Pons (tissue), 1 donor: ENCODE measurements at places on chromosomes 12 and 14.
A peak's percentile ranks its signal among the peaks of the same experiment; 100 is the strongest.

- peak; percentile 2 for DNase-seq
Observed at GRCh38 chr12:31118347-31119191, 44.9 kb downstream of the DDX11 start.

- DNase-seq, result peak; percentile 59
Observed at GRCh38 chr12:109393437-109394345, 46.0 kb downstream of the MYO1H start.

DNA sequence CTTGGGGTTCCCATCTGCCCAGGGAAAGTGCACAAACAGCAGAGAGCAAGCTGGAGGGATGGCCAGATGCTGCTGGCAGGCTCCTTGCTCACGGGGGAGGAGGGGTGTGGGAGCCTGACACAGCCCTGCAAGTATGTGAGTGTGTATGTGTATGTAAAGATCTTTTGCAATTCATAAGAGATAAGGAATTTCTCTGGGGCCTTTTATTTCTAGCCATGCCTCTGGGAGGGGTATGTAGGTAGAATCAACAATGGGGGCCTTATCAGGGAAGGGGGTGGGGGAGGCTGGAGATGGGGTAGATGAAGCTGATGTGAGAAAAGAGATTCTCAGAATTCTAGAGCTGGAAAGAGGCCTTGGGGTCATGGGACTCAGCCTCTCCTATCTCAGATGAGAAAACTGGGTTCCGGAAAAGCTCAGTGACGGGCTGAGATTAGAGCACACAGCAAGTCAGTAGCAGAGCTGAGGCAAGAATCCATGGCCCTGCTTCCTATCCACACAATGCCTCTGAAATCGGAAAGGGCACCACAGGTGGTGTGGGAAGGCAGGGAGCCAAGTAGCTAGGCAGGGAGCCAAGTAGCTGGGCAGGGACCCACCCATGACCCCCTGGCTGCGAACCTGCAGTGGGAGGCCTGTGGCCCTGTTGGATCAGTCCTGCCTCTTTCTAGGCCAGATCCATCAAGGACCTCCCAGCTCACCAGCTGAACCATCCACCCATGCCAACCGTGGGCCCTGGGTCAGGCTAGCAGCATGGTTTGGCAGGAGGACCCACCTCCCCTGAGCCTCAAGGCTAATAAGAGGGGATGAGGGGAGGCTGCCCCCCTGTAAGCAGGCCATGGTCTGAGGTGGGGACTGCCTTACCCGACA is 54.7 kb downstream of the PLEKHG3 start:
- no peak for DNase-seq

DNA sequence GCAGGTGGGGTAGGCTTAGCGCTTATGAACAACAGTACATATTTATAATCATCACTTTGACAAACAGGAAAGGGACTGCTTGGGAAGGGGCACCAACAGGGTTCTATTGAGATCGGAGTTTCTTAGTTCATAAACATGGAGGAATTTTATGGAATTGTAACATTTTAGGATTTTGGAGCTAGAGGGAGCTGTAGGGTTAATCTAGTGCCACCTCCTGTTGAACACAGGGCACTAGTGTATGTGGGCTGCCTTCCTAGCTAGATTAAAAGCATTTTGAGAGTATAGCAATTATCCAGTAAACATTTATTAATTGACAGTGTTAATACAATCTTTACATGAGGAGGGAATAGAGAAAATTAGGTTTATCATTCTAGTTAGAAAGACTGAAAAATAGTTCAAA is 23.1 kb upstream of the TBC1D30 start:
- no peak for DNase-seq

GRCh38 chr12:9760699-9761418 is at the start of gene CD69:
CD69 (minus strand) TSS chr12:9760901; CDS start chr12:9760820, 81 bp downstream.
- peak; percentile 64 for DNase-seq

- no peak for DNase-seq
Observed at GRCh38 chr14:44271637-44272036, 235.4 kb downstream of the FSCB start.

DNA sequence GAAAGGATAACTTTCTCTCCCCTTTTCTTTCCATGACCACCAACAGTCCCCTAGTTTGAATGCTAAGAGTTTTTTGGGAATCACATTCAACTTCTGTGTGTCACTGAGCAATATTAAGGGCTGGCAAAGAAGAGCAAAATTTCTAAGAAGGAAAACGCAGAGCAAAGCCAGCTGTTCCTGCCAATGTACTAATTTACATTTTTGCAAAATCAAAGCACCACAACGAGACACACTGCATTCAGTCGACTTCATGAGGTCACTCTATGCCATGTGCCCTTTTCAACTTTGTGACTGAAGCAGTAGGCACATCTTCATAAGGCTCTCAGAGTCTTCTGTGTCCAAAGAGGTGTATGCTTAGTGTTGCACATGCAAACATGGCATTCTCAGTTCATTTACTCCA is 66.4 kb downstream of the PTPRR start:
- no peak for DNase-seq

- DNase-seq, result no peak
Observed at GRCh38 chr12:132610051-132610759, at the start of gene LRCOL1. LRCOL1 (minus strand) TSS chr12:132610582; CDS start chr12:132606251, 4,331 bp downstream.

GRCh38 chr12:74900232-74900631 is 309.4 kb downstream of the KCNC2 start:
- no peak for DNase-seq

- DNase-seq, result no peak
Observed at GRCh38 chr12:112236386-112236785, 111.0 kb downstream of the TRAFD1 start.

- DNase-seq, result no peak
Observed at GRCh38 chr14:105181549-105182295, 610 bp upstream of the NUDT14 start.

DNA sequence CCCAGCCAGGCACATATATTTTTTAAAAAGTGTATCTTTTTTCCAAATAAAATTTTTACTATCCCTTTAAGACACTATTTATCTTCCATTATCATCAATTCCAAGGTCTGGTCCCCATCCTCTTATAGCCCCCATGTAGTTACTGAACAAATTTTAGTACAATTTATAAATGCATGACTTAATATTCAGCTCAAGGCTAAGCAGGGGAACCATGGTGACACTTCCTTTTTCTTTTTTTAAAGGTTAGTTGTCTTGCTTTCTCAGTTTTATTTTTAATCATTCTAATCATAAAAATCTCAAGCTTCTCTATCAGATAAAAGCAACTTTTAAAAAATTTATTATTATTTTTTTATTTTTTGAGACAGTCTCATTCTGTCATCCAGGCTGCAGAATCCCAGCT is 92.3 kb downstream of the TRAFD1 start:
- no peak for DNase-seq

DNA sequence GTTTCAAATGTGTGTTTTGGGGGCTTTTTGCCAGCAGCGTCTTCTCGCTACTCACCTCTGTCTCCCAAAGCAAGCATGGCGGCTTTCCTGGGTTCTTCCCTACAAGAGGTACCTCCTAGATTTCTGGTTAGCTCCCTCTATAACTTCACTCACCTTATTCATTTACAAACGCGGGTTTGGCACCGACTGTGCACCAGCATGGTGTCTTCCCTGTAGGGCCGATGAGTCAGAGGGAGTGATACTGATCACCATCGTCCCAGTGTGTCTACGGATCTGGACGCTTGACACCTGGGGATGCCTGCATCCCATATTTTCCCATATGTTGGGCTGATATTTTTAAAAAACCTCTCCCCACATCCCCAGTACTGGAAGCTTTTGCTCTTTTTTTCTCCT is 8.0 kb upstream of the SERPINA12 start:
- no peak for DNase-seq

DNA sequence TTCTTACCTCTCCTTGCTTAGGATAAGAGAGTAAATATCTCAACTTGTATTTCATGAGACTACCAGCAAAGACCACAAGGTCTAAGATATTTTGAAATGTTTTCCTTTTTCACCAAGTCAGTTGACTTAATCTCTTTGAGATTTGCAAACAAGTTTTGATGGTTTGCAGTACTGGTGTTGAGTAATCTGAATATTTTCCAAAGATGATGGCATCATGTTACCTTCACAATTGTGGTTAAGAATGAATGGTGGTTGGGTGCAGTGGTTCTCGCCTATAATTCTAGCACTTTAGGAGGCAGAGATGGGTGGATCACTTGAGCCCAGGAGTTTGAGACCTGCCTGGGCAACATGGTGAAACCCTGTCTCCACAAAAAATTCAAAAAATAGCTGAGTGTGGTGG is 225.7 kb downstream of the TMTC2 start:
- DNase-seq, result no peak

GRCh38 chr12:45354399-45354798 is 138.5 kb downstream of the ANO6 start:
- no peak for DNase-seq

GRCh38 chr14:56154321-56154720 is 36.1 kb downstream of the PELI2 start:
- no peak for DNase-seq

- peak; percentile 82 for DNase-seq
Observed at GRCh38 chr12:104381731-104382480, 74.8 kb upstream of the CHST11 start.

DNA sequence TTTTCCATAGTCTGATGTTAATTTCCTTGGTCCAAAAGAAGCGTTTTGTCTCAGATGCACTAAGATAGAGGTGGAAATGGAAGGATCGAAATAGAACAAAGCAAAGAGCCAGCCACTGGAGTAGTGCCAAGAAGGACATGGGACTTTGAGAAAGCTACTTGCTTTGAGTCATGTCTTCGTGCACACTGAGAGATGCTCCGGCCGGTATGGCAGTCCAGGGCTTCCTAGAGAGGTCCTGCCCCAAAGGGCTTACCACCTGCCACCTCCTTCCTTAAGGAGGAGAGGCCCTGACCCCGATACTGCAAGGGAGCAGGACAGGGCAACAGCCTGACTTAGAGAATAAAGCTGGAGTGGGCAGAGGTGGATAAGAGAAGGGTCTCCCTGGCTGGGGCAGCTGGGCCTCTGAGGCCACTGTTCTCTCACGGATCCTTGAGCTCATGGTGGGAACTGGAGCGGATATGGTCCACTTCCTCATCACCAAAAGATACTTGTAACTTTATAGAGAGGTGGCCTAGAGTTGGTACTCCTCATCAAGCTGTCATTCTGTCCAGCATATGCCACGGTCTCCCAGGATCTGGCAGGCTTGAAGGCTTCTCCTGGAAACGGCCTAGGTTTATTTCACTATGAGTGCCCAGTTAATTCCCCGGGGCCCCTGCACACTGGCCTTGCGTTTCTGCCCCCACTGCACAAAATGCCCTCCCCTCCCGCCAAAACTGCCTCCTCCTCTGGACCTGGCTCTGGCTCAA is 57.4 kb downstream of the FOXN3 start:
- DNase-seq, result peak; percentile 41

- DNase-seq, result no peak
Observed at GRCh38 chr12:8034802-8035201, 2.3 kb downstream of the FOXJ2 start.

GRCh38 chr14:61661471-61662400 is 33.6 kb upstream of the HIF1A start:
- no peak for DNase-seq

DNA sequence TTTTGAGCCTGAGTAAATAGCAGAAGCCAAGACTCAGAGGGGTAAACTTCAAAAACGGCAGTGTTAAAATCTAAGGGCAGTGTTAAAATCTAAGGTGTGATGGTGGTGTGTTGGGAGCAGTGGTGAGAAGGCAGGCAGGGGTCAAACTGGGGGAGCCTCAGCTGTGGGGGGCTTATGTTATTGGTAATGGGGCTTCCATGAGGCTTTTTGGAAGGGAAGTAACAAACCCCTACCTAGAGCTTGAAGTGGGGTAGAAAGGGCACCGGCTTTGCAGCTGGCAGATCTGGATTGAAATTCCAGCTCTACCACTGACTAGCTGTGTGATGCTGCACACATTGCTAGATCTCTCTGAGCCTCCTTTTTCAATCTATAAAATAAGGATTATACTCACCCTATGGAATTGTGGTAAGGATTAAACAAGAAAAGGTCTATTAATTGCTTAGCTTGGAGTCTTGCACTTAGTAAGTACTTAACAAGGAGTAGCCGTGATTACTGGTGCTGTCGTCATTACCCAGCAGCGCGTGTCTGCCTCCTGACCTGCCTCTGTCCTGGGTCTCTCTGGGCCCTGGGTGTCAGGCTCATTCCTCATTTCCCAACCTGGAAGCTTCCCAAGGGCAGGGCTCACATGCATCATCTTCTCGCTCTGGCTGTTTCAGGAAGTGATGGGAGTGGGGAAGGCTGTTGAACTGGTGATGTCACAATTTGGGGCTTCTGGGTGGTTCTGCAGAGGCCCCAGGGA is 18.5 kb upstream of the KRT80 start:
- no peak for DNase-seq

DNA sequence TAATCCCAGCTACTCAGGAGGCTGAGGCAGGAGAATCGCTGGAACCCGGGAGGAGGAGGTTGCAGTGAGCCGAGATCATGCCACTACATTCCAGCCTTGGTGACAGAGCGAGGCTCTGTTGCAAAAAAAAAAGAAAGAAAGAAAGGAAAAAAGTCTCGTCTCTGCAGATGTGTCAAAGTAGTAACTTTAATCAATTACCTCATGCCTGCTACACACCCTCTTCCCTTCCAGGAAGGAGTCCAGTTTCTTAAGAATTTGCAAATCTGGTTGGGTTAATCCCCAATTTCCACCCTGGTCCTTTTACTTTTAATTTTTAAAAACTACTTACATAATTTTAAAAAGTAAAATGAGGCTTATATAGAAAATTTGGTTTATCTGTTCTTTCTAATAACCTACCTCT is 234.5 kb upstream of the KITLG start:
- DNase-seq, result no peak

- no peak for DNase-seq
Observed at GRCh38 chr14:87449016-87449415, 544.0 kb downstream of the GALC start.

DNA sequence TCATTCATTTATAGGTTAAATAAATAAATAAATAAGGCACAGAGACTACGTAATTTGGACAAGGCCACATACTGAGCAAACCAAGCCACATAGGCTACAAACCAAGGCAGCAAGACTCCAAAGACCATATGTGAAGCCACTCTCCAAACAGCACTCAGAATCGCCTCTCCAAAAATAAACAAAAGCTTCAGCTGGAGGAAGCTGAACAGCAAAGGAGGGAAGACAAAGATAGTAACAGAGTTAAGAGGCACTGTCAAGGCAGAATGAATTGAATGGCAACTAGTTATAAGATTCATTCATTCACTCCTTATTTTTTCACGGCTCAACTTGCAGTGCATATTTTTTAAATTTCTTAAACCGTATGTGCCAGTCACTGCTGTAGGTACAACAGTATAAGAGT is 200.5 kb upstream of the GRIP1 start:
- DNase-seq, result no peak

DNA sequence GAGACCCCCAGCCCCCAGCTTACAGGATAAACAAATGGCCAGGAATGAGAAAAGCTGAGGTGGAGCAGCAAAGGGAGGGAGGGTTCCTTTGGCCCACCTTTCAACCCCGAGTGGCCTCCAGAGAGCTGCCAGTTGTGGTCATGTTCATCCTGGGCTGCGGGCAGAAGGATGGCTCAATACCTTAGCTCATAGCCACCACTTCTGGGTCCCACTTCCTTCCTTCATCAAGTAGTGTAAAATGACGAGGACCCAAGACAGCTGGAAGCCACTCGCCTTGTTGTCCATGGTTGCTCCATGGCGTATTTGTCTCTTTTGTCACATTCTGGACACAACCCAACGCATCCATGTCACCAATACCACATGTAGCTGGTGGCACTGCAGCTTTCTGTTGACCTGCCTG is 24.2 kb downstream of the CRACR2A start:
- no peak for DNase-seq
